Sciatic nerve (tissue), 2 donors: ENCODE measurements at places on chromosomes 16 and 17. TPM values are rescaled to one million over a fixed set of nuclear protein-coding genes. Genes with fewer than 3 reads are reported as not detected.

CMTM2 gene
- total RNA-seq = 1.5 TPM

- DNase-seq = no peak
Measured at GRCh38 chr17:2259769-2260536, 43.6 kb downstream of the SMG6 start.

DNA sequence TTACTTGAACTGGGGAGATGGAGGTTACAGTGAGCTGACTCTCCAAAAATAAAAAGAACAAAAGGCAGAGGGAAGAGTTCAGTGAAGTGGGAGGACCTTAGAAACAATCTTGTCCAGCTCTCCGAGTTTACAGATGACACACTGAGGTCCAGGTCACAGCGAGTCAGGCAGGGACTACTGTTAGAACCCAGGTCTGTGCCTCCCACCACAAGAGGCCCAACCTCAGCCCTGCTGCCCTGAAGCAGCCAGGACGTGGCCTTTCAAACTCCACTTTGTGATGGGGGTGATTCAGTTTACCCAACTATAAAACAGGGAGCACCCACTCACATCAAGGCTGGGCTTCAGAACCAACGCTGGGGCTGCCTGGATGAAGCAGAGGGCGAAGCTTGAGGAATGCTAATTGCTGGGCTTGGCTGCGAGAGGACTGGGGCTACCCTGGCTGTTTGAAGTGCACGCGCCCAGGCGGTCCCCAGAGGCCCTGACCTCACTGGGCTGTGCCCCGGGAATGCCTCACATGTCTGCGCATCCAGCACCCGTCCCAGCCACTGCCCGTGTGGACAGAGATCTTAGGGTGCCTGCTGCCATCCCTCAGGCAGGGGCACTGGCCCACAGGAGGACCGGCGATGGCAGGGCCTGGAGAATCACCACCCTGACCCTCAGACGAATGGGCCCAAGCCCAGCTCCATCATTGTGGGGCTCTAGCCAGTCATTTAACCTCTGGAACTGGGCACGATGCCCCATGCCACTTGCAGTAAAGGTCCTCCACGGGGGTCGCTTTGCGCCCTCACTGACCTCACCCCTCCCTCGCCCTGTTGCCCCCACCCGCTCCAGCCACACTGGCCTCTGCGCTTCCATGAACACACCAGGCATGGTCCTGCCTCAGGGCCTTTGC lies 11.4 kb downstream of the SLC5A10 start:
- DNase-seq = no peak

DNA sequence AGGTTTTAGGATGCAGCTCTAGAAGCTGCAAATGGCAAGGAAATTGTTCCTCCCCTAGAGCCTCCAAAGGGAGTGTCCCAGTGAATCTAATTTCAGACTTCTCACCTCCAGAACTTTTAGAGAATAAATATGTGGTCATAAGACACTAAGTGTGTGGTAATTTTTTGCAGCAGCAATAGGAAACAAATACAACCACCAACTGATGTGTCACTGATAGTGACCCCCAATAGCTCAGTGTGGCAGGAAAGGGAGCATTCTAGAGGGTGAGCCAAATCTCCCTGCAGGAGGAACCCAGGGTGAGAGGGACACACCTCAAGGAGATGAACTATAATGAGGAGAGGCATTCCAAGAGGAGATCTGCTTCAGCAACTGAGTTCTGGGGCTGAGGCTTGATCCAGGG lies 4.1 kb downstream of the CCL4L2 start:
- DNase-seq = no peak

KCNJ16 gene
- 10.3 TPM for total RNA-seq
